ENCODE measurements at places on chromosomes 1 and 21.
A peak's percentile ranks its signal among the peaks of the same experiment; 100 is the strongest.

DNA sequence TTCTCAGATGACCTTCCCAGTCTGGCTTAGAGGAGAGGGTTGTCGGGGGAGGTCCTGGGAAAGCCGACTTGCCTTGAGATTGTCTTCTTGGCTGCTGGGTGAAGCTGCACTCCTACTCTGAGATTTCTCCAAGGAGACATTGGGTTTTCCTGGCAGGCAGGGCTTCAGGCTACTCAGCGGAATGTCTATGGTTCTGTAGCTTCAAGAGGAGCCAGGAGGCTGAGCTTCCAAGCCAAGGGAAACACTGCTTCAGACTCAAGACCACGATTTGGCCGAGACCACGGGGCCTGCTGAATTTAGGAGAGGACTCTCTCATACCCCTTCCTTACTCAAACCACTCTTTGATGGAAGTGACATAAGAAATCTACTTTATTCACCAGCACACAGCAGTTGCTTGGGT lies 67.8 kb downstream of the NTMT2 start:
- no peaks in the 10 kb centered on the region for H3K36me3 ChIP-seq
- no peak for DNase-seq
- no peak overlapping the region for H3K27ac ChIP-seq
- no peaks in the 10 kb centered on the region for H3K27me3 ChIP-seq
- no peaks in the 10 kb centered on the region for H3K4me1 ChIP-seq
- no peak overlapping the region for H3K4me3 ChIP-seq

DNA sequence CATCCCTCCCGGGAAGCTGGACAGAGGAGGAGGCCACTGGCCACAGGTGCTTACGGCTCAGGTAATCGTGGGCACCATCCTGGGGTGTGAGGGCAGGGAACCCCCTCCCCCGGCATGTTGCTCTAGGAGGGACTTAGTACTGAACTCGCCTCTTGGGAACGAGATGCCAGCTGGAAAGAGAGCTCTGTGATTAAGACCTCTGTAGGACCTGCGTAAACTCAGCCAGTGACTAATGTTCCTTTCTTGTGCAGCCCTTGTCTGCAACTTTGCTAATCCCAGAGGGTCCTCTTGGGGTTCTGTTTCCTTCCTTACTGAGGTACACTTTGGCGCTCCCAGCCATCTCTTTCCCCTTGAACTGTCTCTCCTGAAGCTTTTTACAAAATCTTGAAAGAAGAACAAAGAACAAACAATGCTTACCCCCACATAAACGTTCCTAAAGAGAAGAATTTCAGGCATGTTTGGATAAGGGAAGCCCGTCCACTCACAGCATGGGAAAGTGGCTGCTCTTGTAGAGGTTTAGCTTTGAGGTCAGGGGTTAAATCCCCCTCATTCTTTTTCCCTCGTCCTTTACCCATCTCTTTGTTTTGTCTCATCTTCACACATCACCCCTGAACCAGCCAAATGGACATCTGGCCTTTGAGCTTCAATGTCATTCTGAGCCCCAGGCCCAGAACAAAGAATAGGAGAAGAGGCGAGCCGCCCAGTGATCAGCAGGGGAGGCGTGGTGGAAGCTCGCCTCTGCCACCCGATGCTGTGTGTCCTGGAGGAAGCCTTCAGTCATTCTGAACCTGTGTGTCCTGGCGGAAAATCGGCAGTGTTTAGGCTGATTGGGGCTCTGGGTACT lies 37.4 kb downstream of the CITED4 start:
- H3K27ac ChIP-seq = no peak overlapping the region
- no peak overlapping the region for H3K4me3 ChIP-seq

GRCh38 chr1:50183378-50184133 lies 74.8 kb downstream of the ELAVL4 start:
- no peaks in the 10 kb centered on the region for H3K36me3 ChIP-seq
- no peaks in the 10 kb centered on the region for H3K27me3 ChIP-seq
- DNase-seq = no peak
- H3K27ac ChIP-seq = no peak overlapping the region
- no peak overlapping the region for H3K4me3 ChIP-seq

GRCh38 chr1:27601771-27602461 lies 2.0 kb downstream of the AHDC1 start:
- H3K27ac ChIP-seq = peak overlapping the region; percentile 96
- peak overlapping the region; percentile 76 for H3K4me3 ChIP-seq
- no peaks in the 10 kb centered on the region for H3K36me3 ChIP-seq
- no peaks in the 10 kb centered on the region for H3K27me3 ChIP-seq

GRCh38 chr1:19484798-19485361 lies 459 bp downstream of the CAPZB start:
- H3K27ac ChIP-seq = peak overlapping the region; percentile 100
- DNase-seq = no peak

- peaks cover 4% of the 10 kb centered on the region for H3K36me3 ChIP-seq
- no peaks in the 10 kb centered on the region for H3K27me3 ChIP-seq
- peak overlapping the region; percentile 76 for H3K27ac ChIP-seq
- no peak for DNase-seq
Measured at GRCh38 chr1:179082333-179082998, 596 bp downstream of the TOR3A start.

- H3K4me3 ChIP-seq = no peak overlapping the region
- no peak overlapping the region for H3K27ac ChIP-seq
Measured at GRCh38 chr1:44777969-44778635, 2.8 kb downstream of the RPS8 start.

GRCh38 chr1:193083365-193084088 lies 21.7 kb downstream of the GLRX2 start:
- no peak for DNase-seq
- no peaks in the 10 kb centered on the region for H3K4me1 ChIP-seq
- peaks cover 3% of the 10 kb centered on the region for H3K36me3 ChIP-seq

DNA sequence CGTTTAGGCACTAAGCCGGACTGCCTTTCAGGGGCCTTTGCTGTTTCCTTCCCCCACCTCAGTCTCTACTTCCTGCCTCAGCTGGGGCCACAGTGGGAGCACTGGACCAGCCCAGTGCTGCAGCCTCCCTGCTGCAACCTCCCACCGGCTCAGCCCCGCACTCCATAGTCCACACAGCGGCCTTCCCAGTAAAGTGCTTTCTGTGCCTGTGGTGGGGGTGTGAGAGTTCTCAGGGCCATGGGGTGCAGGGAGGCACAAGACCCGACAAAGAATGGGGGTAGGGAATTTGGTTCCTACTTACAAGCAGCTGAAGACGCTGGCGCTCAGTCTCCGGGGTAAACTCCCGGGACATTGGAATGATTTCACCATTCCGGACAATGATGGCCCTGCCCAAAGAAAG lies 3.5 kb downstream of the PPM1J start:
- H3K27me3 ChIP-seq = no peaks in the 10 kb centered on the region
- no peaks in the 10 kb centered on the region for H3K36me3 ChIP-seq
- H3K4me3 ChIP-seq = no peak overlapping the region
- no peak for DNase-seq
- H3K27ac ChIP-seq = no peak overlapping the region
- H3K4me1 ChIP-seq = peaks cover 4% of the 10 kb centered on the region

- no peaks in the 10 kb centered on the region for H3K27me3 ChIP-seq
- no peak overlapping the region for H3K4me3 ChIP-seq
- H3K27ac ChIP-seq = no peak overlapping the region
- no peaks in the 10 kb centered on the region for H3K4me1 ChIP-seq
- H3K36me3 ChIP-seq = no peaks in the 10 kb centered on the region
Measured at GRCh38 chr1:173117761-173118160, 67.0 kb upstream of the TNFSF18 start.

DNA sequence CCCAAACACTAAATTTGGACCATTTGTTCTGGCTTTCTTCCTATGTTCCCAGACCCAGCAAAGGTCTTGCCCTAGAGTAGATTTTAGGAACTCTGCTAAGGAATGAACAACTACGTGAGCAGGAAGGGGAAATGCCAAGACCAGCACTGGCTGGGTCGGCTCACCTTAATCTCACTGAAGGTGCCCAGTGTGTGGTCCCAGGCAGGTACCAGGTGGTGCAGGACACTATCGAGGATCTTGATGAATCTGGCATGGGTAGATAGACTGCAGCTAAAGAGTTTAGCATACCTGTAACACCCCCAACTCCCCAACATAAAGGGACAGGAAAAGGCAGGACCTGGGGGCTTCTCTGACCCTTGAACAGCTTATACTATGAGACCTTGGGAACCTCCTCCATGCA lies 3.0 kb downstream of the HECTD3 start:
- no peak overlapping the region for H3K27ac ChIP-seq
- H3K36me3 ChIP-seq = peaks cover 15% of the 10 kb centered on the region
- DNase-seq = no peak
- peaks cover 16% of the 10 kb centered on the region for H3K4me1 ChIP-seq

DNA sequence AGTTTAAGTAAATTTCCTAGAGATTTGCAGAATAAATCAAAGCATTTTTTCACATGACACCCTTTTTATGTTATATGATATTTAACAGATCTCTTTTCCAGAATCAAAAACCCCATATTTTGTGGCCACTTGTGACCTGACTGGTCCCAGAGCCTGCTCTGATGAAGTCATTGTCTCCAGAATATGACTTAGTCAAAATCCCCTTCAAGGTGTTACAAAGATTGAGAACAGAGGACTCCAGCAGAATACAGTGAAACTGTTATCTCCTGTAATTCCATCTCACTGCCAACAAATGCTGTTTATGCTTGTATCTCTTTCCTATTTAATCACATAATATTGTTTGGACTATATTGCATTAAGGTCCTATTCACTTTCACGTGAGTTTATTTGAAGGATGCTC lies 25.6 kb downstream of the RGS1 start:
- no peaks in the 10 kb centered on the region for H3K4me1 ChIP-seq
- H3K4me3 ChIP-seq = no peak overlapping the region
- DNase-seq = no peak
- no peak overlapping the region for H3K27ac ChIP-seq
- H3K36me3 ChIP-seq = no peaks in the 10 kb centered on the region

- no peak for DNase-seq
- H3K36me3 ChIP-seq = no peaks in the 10 kb centered on the region
- H3K4me1 ChIP-seq = no peaks in the 10 kb centered on the region
Measured at GRCh38 chr1:185861630-185862029, 127.4 kb downstream of the HMCN1 start.

GRCh38 chr1:164735315-164736052 lies 176.5 kb downstream of the PBX1 start:
- no peaks in the 10 kb centered on the region for H3K27me3 ChIP-seq
- H3K36me3 ChIP-seq = no peaks in the 10 kb centered on the region
- H3K27ac ChIP-seq = no peak overlapping the region
- H3K4me1 ChIP-seq = no peaks in the 10 kb centered on the region
- no peak for DNase-seq

DNA sequence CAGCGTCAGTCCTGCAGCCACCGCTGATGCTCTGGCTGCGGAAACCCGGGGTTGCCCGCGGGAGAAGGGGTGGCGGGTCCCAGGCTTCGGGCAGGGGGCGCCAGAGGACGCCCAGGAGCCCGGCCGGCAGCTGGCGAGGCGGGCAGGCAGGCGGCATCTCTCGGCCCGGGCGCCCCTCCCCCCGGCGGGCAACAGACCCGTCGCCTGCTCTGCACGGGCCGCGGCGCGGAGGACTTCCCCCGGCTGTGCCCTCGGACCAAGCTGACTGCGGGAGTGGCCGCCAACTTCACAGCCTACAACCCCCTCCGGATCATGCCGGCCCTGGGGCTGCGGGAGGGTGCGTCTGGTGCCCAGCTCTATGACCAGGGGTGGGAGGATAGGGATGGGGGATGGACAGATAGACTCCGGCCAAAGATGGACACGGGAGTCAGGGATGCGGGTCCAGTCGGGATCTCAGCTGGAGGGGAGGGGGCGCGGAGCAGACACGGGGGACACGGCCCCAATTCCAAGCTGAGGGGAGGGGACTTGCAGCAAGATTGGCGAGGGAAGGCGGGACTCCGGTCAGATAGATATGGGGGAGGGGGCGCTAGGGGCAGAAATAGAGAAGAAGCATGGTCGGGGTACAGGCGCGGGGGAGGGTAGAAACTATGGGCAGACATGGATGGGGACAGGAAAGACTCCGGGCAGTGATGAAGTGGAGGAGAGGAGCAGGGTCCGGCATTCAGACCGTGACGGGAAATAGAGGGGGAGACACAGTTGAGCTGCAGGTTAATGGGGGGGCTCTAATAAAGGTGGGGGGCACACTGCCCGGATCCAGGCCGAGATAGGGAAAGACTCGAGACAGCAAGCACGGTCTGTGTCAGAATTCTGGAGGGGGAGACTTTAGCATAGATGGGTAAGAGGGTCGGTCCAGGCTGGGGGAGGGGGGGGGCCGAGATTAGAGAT lies 1.1 kb downstream of the ADGRB2 start:
- DNase-seq = peak; percentile 68
- H3K36me3 ChIP-seq = no peaks in the 10 kb centered on the region
- peak overlapping the region; percentile 48 for H3K4me3 ChIP-seq
- no peaks in the 10 kb centered on the region for H3K27me3 ChIP-seq
- peaks cover 4% of the 10 kb centered on the region for H3K4me1 ChIP-seq

DNA sequence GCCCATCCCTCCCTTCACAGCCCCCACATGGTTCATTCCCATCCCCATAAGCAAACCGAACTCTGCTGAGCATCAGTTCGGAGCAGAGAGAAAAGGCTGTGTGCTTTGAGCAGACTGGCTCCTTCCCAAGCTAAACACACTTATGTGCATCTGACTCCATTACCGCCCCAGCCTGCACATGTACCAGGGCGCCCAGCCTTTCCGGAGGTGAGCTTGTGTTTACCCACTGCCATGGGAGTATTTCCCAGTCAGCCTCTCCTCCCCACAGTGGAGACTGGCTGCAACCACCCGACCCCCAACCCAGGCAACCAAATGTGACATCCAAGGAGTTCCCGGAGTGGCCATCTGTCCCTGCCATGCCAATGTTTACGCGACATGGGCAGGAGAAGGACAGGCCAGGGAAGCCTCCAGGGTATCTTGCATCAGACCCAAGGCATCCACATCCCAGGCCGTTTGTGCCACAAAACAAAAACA lies 9.4 kb downstream of the TIAM1 start:
- H3K27ac ChIP-seq = no peak overlapping the region
- no peak for DNase-seq
- no peak overlapping the region for H3K4me3 ChIP-seq
- no peaks in the 10 kb centered on the region for H3K27me3 ChIP-seq
- H3K4me1 ChIP-seq = no peaks in the 10 kb centered on the region
- no peaks in the 10 kb centered on the region for H3K36me3 ChIP-seq

- DNase-seq = no peak
- peak overlapping the region; percentile 52 for H3K27ac ChIP-seq
- H3K27me3 ChIP-seq = no peaks in the 10 kb centered on the region
- peaks cover 8% of the 10 kb centered on the region for H3K4me1 ChIP-seq
- H3K4me3 ChIP-seq = no peak overlapping the region
- H3K36me3 ChIP-seq = no peaks in the 10 kb centered on the region
Measured at GRCh38 chr1:11158291-11158690, 30.9 kb upstream of the ANGPTL7 start.

DNA sequence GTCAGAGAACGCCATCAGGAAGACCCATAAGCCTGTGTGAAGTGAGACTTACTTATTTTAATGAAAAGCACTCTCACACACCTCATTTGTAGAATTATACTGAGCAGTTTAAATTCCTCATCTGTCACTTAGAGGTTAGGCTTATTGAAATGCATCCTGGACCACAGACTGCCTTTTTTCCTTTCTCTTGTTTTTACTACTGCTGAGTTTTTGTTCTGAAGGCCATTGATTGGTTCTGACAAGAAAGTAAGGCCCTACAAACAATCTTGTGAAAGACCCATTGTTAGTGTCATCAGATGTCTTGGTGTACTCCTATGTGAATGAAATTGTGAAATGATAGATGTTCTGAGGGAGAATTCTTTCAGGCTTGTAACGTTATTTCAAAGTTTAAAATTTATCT lies 1343.3 kb upstream of the ADGRL2 start:
- no peak overlapping the region for H3K4me3 ChIP-seq
- H3K36me3 ChIP-seq = no peaks in the 10 kb centered on the region
